ENCODE measurements at places on chromosomes 13 and 19.

- DNase-seq, result no peak
These were observed 44.3 kb downstream of the RAP2A start for GRCh38 chr13:97478247-97478646.

DNA sequence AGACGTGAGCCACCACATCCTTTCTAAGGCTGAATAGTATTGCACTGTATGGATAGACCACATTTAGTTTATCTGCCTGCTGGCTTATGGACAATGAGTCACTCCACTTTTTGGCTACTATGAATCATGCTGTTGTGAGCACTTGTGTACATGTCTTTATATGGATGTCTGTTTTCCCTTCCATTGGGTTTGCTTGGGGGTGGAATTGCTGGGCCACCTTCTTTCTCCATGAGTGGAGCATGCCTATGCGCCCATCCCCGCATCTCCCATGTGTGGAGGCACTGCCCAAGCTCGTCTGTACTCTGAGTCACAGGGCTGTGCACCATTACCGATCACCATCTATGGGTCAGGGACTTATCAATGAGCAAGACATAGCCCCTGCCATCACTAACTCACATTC is 127.2 kb upstream of the GJB6 start:
- no peak for DNase-seq

DNA sequence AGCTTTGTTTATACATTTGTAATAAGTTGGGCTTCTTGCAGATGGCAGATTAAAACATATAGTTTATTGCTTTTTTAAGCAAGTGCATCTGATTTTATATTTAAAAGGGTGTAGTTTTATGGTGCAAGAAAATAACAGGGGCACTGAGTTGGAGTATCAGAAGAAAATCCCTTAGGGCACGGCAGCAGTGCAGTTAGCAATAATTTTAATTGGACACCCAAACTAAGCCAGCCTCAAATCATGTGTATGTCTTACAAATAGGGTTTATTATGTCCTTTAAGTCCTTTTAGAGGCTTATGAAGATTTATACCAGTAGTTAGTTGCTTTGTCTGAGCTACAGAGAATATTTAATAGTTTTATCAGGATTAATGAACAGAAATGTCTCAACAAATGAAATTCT is 57.5 kb downstream of the GPC6 start:
- DNase-seq, result no peak

- DNase-seq, result no peak
These were observed 4.2 kb downstream of the PTPRS start for GRCh38 chr19:5336195-5336965.

- peak; percentile 36 for DNase-seq
These were observed 234.1 kb downstream of the FOXO1 start for GRCh38 chr13:40432018-40432978.

- no peak for DNase-seq
These were observed 21.6 kb downstream of the EFNA2 start for GRCh38 chr19:1307320-1307719.
